ENCODE measurements at places on chromosomes 11 and 22.
A peak's percentile ranks its signal among the peaks of the same experiment; 100 is the strongest.

DNA sequence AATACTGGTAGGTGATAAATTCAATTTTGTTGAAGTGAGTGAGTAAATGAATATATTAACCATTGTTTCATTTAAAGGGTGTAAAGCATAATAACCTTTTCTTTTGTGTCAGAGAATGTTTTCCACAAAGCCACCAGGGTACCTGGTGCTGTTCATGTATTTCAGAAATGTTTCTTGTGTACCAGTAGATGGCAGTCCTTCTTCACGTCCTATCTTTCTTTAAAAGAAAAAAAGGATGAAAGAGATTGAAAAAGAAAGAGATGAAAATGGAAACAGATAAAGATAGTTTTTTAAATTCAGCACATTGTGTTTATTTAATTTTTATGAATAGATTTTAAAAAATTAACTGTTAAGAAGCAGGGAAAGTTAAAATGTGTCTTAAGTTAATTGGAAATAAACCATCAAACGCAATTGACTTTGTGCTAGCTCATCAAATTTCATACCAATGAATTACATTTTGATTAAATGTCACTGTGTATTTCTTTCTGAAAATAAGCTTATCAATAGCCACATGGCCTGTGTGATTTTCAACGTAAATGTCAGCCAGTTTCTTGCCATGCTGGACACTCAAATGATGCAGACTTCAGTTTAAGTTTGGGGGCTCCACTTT, 65.5 kb upstream of the CHORDC1 start:
- peak; percentile 16 for DNase-seq

- DNase-seq, result no peak
These were observed 56.7 kb downstream of the AMBRA1 start for GRCh38 chr11:46537121-46537520.

DNA sequence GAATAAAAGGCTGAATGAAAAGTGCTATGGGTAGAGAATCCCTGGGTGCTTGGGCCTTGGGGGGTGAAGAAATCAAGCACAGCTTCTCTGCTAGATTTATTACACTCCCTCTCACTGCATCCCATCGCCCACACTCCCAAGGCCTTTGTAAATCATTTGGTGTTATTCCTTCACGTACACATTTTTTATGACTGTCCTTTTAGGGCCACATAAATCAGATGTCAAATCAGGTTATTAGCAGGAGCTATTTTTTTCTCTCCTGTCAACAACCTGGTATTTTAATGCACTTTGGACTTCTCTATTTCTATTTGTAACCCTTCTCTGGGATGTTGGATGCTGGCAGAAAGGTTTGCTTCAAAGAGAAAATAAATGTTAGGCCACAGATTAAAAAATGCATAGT, 408.8 kb downstream of the INSC start:
- no peak for DNase-seq

DNA sequence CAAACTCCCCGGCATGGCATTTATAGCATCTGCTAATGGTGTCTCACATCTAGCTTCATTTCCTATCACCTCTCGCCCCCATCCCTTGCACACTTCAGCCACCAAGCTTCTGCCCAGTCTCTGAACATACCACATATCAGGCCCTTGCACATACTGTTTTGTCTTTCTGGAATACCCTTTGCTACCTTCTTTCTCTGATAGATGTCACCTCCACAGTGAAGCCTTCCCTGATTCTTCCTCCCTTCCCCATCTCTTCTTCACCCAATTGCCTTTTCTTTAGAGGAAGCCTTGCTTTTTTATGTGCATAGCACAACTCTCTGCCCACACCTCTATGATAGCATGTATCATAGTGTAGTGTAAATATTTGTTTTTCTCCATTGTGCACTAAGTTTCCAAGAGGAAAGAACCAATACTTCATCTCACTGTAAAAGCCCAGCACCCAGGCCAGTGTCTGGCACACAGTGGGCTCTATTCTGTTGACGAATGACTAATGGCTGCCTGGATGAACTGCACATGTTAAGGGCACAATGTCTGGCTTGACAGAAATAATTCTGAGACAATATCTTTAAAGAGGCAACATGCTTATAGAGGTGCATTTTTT, 27.8 kb downstream of the P4HA3 start:
- DNase-seq, result no peak

GRCh38 chr11:15327786-15328231, 213.1 kb downstream of the INSC start:
- DNase-seq, result peak; percentile 35

- DNase-seq, result no peak
These were observed 6.3 kb downstream of the KCNJ1 start for GRCh38 chr11:128860571-128861361.

GRCh38 chr11:119155733-119156492, 7.1 kb downstream of the ABCG4 start:
- DNase-seq, result peak; percentile 43

DNA sequence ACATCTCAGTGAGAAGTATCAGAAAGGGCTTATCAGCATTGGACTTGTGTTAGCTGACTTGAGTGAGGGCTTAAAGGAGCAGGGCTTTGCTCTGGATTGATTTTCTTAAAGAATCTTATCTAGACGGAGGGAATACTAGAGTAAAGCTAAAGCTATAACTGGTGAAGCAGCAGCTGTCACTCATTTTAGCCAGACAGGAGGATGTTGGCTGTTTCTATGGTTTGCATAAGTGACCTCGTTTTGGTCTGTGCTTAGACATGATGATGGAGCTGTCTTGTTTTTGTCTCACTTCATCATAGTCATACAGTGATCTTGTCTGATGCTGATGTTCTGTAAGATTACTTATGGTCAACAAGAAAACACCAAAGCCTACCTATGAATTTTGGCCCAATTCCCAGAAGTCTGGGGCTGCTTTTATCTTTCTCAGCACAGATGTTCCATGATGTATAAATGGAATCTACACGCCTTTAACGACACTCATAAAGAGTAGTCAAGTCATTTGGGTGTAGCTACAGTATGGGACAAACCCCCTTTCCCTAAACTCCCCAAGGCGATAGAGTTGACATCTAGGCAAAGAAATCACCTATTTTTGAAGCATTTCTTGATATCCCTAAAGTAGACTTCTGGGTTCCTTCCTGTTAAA, 77.5 kb upstream of the UCP3 start:
- no peak for DNase-seq

DNA sequence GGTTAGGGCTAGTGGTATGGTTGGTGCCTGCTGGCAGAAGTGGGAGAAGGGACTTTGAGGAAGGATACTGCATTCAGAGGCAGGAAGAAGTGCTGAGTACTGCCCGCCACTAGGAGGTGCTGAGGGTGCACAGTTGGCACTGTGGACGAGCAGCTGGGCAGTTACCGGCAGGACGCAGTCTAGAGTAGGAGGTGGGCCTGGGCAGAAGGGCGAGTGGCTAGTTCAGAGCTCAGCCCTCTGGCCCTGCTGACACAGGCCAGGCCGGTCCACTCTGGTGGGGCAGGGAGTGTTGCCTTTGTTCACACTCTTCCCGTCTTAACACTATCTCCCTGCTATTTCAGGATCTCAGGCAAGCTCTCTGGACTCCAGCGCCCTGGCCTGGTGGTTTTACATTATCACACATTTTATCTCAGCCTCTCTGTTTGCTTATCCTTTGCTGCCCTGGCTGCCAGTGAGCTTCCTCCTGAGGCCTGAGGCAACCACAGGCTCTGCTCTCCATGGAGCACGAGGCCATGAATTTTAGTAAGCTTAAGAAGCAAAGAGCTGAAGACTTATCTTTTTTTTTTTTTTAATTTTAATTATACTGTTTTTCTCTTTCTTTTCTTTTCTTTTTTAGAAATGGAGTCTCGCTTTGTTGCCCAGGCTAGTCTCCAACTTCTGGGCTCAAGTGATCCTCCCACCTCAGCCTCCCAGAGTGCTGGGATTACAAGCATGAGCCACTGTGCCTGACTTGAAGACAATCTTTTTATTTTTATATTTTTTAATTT, 26.9 kb downstream of the SNAP29 start:
- peak; percentile 58 for DNase-seq

GRCh38 chr11:34916843-34917770, 689 bp downstream of the PDHX start:
- DNase-seq, result peak; percentile 34

DNA sequence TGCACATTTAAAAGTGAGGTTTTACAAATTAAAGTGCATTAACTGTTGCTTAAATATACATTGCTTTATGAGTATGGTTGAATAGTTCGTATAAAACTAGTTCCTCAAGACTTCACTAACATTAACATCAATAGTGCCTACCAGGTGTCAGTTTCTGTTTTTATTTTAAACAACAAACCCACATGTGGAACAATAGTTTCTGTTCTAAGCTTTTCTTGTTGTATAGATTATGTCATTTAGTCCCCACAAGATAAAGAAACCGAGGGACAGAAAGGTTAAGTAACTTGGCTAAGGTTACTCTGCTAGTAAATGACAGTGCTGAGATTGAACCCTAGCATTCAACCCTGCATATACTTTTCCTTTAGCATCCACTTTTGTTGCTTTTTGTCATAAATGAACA, 41.4 kb upstream of the ST14 start:
- no peak for DNase-seq

GRCh38 chr11:131918663-131919062, 548.2 kb downstream of the NTM start:
- no peak for DNase-seq

DNA sequence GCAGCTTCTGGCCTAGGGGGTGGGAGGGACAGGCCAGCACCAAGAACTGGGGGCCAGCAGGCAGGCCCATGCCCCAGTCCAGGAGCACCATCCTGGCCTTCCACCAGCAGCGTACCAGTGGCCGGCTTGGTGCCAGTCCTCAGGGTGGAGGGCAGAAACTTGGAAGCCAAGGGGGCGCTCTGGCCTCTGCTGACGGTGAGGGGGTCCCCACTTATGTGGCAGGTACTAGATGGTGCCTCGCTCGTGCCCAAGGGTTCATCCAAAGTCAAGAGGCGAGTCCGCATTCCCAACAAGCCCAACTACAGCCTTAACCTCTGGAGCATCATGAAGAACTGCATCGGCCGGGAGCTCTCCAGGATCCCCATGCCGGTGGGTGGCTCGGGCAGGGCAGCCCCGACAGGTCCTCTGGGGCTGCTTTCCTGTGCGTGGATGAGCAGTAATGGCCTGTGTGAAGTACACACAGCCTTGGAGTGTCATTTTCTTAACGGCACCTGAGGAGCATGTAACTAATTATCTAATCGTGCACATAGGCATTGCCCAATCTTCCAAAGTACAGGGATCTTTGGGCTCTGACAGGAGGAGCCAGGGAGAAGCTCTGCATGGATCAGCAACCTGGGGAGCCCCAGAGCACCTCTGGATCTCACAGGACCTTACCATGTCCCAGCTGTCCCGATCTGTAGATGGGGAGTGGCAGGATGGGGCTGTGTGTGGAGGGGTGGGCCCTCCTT, 79.1 kb downstream of the MORC2 start:
- DNase-seq, result no peak

GRCh38 chr11:67646535-67647336, 3.8 kb downstream of the ACY3 start:
- no peak for DNase-seq

- no peak for DNase-seq
These were observed 1381.5 kb upstream of the TENM4 start for GRCh38 chr11:80822308-80822707.

GRCh38 chr11:121530257-121530656, 77.5 kb upstream of the SORL1-AS1 start:
- DNase-seq, result no peak

- no peak for DNase-seq
These were observed 46.2 kb downstream of the FLRT1 start for GRCh38 chr11:64081745-64082442.

GRCh38 chr11:123760894-123761293, 6.6 kb upstream of the OR6X1 start:
- DNase-seq, result no peak

DNA sequence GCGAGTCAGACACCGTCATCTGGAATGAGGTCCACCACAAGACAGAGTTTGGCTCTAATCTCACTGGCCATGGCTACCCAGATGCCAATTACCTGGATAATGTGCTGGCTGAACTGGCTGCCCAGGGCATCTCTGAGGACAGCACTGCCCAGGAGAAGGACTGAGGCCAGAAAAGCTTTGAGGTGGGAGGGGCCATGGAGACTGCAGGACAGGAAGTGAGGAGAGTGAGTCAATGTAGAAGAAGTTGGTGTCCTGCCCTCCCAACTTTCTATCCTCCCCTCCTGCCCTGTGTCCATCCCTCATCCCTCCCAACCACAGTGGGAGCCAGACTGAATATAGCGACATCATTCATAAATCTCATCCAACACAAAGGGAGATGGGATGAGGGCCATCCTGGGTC, 8.0 kb downstream of the MPEG1 start:
- no peak for DNase-seq

DNA sequence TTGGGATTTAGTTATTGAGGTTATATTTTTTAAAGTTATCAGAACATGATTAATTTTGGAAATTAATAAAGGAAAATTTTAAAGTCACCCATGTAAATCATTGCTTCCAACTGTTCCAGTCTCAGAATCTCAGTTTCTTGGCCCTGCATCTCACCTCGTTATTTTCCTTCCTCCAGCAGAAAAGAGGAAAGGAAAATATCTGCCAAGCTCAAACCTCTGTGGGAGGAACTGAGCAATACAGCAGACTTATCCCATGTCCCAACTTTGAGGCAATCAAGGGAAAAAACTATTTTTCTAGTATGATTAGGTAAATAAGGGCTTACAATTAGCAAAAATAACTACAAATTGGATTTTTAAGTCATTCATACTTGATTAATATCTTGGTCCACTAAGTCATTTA, 30.1 kb downstream of the ELMOD1 start:
- no peak for DNase-seq

DNA sequence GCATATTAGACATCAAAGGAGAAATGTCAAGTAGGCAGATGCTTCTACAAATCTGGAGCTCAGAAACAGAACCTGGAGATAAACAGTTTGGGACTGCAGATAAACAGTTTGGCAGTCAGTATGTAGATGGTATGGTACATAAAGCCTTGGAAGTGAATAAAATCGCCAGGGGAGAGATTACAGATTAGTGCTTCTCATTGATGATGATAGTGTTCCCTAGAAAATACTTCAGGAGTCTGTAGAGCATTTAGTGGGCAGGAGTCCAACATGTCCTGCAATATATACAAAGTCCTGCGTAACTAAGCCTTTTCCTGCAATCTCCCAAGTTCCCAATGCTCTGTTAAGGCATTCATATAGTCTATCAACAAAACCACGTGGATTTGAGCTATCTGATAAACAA, 35.2 kb downstream of the NARS2 start:
- no peak for DNase-seq

DNA sequence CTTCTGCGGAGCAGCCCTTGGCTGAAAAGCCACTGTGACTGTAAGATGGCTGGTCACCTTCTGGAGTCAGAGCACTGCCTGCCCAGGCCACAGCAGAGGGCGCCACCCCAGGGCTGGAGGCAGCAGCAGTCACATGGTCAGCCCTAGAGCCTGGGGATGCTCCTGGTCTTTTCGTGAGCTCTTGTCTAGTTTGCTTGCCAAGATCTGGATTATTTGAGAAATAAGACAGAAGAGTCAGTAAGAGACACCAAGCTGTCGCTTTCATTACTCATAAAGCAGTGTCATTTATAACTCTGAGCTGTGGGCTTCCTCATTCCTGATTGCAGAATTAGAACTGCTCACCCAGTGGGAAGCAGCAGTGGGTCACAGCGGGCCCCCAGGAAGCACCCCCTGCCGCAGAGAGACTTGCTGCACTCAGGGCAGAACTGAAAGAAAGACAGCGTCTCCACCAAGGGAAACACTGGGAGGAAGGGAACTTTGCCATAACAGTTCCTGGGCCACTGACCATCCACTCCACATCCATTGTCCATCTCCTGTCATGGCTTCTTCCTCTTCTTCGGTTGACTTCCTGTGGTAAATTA, 56.7 kb downstream of the PPP6R2 start:
- peak; percentile 3 for DNase-seq
